ENCODE measurements at places on chromosomes 13 and 19.
A peak's percentile ranks its signal among the peaks of the same experiment; 100 is the strongest.

DNA sequence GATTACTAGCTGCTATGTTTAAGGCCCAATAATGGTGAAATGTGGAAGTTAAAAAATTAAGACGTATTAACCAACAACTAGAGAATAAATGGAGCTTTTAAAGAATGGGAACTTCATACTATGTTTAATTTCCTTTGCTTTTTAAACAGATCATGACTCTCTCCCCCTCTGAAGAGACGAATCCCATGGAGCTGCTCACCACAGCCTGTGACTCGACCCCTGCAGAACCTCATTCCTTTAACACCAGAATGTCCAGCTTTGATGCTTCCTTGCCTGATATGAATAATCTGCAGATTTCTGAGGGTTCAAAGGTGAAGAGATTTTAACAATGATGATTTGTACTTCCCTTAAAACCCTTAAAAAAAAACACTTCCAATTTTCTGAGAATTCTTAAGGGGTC is 53.0 kb downstream of the ZAR1L start:
- no peak for DNase-seq

GRCh38 chr19:19191768-19192077 is 229 bp downstream of the BORCS8 start:
- DNase-seq: no peak

GRCh38 chr13:99351772-99352171 is 44.6 kb upstream of the GPR183 start:
- no peak for DNase-seq

GRCh38 chr19:7492142-7492541 is 3.3 kb upstream of the PEX11G start:
- DNase-seq: peak; percentile 69

- DNase-seq: no peak
Measured at GRCh38 chr19:46944123-46944748, 75.4 kb upstream of the NPAS1 start.

DNA sequence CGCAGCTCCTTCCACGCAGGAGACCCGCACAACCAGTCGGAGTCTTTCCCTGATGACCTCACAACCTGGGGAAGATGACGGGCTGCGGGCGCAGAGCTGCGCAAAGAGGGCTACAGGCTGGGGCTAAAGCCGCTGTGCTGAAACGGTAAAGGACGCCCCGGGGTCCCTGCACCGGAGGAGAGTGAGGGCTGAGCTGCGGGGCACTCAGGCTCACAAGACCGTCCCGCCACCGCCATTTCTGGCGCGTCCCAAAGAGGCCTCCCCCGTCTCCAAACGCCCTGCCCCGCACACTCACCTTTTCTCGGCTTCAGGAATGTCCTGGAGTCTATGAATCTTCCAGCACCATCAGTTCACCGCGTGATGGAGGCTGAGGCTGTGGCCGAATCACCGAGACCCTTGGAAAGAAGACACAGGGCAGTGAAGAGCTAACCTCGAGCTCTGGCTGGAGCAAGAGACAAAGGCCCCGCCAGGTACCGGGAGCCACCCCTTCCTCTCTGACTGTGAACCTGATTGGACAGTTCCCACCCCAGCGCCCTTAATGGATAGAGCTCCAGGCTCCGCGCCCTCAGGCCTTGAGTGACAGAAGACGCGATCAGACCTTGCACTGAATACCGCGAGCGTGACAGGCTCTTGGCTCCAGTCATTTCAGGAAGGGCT is 41.8 kb upstream of the ZNF429 start:
- DNase-seq: peak; percentile 37

DNA sequence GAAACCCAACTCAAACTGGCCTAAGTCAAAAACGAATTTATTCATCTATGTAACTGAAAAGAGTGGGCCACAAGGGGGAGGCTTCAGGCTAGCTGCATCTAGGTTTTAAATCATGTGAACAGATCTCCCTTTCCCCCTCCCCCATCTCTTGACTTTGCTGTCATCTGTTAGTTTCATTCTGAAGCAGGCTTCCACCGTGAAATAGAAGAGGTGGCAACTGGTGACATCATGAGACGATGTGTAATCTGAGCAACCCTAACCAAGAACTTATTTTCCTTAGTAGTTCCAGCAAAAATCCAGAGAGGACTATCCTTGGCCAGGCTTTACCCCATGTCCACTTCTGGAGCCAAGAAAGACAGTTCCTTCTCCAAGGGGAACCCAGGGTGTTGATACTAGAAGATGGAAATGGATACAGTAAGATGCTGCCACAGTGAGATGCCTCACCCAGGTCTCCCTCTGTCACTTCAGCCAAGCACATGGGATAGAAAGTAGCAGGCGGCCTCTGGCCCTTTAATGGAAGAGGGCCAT is 9.4 kb downstream of the SAMD4B start:
- DNase-seq: peak; percentile 61

DNA sequence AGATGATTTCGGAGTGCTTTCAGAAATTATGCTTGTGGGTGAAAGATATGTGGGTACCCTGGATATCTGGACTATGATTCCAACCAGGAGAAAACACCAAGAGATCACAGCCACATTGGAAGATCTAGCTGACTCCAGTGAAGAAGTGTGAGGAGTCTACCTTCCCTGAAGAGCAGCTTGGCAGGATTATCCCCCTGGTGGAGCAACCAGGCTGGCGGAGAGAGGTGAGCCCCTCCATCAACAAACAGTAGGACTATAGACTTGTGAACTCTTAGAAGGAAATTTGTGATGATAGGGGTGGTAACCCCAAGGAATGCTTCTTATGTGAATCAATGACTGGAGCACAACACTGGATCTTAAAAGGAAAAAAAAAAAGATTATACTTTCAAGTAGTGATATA is 47.8 kb upstream of the DIAPH3 start:
- no peak for DNase-seq

DNA sequence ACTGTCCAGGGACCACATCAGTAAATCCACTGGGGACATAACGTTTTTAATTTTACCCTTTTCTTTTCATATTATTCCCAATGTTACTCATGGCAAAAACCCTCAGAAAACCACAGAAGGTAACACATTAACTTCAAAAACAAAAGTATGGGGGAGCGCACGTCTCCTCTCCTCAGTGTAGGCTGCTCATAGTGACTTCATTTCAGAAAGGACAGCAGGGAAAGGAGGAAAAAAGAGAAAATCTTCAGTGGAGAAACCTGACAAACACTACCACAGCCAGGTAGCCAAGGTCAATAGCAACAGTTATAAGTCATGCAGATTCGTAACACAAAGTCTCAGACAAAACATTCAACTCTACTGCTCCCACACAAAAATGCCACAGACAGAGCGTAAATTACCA is 21.4 kb downstream of the DZIP1 start:
- no peak for DNase-seq

- no peak for DNase-seq
Measured at GRCh38 chr13:78160793-78161192, 242.2 kb upstream of the EDNRB start.

- no peak for DNase-seq
Measured at GRCh38 chr13:46672338-46673090, 119.5 kb downstream of the LRCH1 start.

DNA sequence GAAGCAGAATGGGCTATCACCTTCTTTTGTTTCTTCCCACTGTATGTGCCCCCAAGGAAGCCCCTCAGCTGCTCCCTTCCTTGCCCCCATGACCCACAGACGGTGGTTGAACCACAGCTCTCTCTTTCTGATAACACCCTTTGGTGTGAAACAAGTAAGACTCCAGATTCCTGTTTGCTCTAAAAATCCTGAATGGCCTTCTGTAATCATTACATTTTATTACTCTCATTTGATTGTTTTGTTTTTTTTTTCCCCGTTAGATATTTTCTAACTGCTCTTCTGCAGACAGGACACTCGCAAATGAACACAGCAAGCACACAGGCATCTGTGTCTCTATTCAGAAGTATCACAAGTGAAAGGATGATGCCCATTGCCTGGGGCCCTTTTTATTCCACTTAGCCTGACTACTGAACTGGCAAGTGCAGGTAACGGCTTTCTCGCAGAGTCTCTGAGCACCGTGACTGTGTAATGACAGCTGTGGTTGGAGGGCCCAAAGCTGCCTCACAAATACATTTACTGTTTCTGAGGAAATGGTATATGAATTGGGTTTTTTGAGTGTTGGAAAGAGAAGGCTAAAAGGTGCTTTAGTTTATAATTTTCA is 59.3 kb downstream of the OXGR1 start:
- no peak for DNase-seq

- DNase-seq: no peak
Measured at GRCh38 chr13:44389060-44389666, 15.5 kb downstream of the SERP2 start.

- no peak for DNase-seq
Measured at GRCh38 chr13:49939321-49939720, 3.2 kb upstream of the SPRYD7 start.

GRCh38 chr13:27835799-27836198 is 43.5 kb downstream of the GSX1 start:
- no peak for DNase-seq
